ENCODE measurements at places on chromosomes 13 and 19.

GRCh38 chr13:29481603-29482002, 113.9 kb downstream of the SLC7A1 start:
- no peak for DNase-seq

GRCh38 chr13:24151864-24152263, 8.7 kb upstream of the SPATA13 start:
- DNase-seq, result no peak

DNA sequence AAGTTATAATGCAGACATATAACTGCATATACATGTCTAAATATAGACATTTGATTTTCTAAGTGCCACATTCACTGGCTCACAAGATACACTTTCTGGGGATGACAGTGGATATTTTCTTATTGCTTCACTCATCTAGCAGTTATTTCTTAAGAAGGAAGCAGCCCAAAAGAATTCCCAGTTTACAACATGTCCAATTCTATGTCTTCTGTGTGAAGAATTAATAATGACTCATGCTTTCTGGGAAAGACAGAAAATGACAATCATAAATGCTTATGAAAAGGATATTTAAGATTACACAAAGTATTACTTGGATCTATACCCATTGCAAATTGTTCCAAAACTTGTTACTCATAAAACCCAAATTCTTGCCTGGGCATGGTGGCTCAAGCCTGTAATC, 543.4 kb downstream of the SUCLA2 start:
- no peak for DNase-seq

- DNase-seq, result no peak
These were observed 8.0 kb downstream of the ATP4A start for GRCh38 chr19:35555301-35556005.

DNA sequence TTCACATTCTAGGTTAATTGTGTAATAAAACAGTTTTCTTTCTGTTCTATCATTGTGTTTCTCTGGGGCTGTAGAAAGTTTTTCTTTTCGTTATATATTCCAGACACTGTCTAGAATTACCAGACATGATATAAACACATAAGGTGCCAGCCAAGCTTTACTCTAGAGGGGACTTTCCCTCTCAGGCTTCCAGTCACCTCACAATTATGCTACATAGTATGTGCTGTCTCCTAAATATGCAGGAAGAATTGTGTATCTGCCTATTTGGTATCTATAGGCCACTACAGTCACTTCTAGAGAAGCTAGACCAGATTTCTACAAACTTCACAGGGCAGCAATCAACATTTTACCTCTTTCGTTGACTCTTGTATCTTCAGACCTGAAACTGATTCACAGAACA, 14.6 kb downstream of the ZNF257 start:
- DNase-seq, result no peak

GRCh38 chr19:33752945-33753344, 43.7 kb upstream of the KCTD15 start:
- no peak for DNase-seq

GRCh38 chr19:3521104-3521445, 15.0 kb downstream of the FZR1 start:
- DNase-seq, result no peak

DNA sequence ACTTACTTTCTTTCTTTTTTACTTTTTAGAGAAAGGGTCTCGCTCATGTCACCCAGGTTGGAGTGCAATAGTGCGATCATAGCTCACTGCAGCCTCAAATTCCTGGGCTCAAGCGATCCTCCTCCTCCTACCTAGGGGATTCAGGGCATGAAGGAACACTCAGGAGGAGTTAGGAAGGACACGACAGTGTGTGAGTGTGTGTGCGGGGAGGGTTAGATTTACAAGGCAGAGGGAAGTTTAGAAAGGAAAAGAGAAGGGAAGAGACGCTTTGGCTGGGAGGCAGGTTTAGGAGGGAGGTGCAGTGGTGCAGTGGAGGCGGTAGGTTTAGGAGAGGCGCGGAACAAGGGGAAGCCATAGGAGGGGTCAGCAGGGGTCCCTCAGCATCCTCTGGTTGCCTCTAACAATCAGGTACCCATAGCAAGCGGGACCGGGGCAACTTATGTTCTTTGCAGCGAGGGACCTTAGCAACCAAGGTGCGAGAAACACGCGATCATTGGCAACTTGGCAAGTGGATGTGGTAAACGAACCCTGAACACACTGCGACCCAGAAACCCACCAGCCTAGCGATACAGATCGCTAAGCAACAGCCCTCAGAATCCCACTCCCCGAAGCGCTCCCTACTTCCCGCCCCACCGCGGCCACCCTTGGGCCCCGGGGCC, 501 bp downstream of the SIRT2 start:
- peak; percentile 11 for DNase-seq

GRCh38 chr19:13909430-13909829, 3.4 kb downstream of the CC2D1A start:
- DNase-seq, result no peak

DNA sequence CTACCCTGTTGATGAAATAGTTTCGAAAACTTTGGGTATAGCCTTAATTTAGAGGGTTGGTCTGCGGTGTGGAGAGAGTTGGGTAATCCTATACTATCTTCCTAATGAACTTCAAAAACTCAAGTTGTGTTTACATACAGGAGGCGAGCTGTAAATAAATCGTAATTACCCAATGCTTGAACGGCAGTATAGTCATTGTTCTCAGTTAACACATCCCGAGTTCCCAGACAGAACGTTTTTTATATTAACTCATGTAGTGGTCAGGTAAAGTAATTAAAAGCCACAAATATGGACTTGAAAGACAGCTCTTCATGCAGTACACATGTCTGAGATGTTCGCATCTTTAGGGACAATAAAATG, 1.5 kb downstream of the PDS5B start:
- DNase-seq, result no peak

- no peak for DNase-seq
These were observed 50.5 kb downstream of the SOX1 start for GRCh38 chr13:112117258-112117954.

DNA sequence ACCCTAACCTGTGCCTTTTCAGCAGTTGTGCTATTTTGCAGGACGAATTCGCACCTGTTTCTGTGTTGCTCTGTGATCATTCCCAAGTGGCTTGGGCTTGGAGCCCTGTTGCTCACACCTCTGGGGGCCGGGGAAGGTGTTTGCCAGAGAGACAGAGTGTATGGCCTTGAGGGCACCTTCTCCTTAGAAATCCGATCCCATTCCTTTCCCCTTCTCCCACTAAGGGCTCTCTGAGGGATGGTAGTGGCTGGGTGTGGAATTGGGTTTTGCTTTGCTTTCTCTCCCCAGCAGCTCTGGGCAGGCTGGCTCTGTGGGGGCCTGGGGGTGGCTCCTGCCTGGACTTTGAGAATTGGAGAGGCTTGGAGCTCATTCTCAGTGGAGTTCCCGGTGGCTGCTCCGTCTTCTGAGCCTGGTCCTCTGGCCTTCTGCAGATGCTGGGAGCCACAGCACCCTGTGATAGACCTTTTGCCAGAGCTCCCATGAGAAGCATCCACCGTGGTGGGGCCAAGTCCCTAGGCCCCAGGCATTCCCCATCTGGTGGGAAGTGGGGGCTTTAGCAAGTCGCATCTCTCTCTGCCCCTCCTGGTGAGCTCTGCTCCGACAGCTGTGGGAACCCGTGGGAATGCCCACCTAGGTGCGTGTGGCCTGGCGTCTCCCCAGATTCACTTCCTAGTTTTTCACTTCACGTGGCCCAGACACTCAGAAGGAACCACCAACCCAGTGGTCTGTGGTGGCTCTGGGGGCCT, 26.1 kb downstream of the ATP11A start:
- DNase-seq, result no peak

DNA sequence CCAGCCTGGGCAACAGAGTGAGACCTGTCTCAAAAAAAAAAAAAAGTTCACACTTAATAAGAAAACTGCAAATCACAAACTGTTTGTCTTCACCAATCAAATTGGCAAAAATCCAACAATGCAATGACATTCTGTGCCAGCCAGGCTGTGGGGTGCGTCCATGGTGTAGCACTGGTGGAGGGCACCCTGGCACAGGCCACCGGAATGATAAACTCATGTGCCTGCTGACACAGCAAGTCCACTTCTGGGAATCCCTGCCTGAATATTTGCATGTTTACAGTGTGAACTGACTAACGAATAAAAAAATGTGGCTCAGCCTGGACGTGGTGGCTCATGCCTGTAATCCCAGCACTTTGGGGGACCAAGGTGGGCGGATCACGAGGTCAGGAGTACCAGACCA, 1.6 kb upstream of the LRRC25 start:
- DNase-seq, result no peak

DNA sequence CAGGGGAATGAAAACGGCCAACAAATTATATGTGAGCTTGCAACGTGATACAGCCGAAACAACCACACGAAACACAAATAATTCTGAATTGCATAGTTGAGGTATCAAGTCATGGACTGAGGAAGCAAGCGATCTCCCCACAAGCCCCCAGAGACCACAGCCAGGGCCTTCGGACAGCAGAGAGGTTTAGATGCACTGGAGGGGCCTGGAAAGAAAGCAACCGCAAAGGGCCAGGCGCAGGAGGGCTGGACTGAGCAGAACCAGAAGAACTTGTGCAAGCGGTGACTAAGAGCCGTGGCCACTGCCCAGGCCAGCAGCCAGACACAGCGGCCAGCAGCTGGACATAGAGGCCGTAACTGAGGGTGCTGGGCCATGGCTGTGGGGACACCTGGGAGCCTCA, 131.4 kb downstream of the TNFRSF19 start:
- DNase-seq, result no peak

DNA sequence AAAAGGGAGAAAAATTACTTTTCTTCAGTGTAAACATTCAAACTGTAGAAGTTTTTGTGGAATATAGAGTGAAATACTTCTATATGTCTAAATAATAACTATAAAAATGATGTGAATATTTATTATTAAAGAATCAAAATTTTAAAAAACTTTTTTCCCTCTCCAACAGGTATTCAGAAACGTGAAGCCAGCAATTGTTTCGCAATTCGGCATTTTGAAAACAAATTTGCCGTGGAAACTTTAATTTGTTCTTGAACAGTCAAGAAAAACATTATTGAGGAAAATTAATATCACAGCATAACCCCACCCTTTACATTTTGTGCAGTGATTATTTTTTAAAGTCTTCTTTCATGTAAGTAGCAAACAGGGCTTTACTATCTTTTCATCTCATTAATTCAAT, 28.0 kb downstream of the ITM2B start:
- no peak for DNase-seq

DNA sequence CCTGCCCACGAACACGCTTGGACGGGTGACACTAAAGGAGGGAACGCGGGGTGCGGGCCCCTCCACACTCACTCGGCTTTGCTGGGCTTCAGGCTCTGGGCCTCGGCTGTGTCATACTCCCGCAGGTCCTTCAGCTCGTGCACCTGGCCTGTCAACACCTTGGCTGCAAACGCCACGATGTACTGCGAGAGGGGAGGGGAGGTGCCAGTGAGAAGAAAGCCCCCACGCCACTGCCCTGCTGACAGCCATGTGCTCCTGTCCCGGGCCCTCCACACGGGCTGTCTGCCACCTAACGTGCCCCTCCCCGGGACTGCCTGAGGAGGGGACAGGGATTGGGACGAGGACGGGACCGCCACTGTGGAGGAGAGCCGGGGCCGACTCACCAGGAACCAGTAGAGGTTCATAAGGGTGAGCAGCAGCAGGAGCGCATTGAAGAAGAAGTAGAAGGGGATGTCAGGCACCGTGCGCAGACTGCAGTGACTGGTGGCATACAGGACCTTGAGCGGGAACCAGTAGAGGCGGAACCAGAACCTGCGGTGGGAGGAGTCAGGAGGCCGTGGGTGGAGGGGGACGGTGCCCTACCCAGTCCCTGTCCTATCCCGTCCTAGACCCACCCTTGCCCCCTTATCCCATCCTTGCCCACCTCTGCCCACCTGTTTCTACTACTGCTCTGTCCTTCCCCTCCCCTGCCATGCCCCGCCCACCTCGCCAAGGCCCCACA, 16.9 kb downstream of the CERS1 start:
- DNase-seq, result no peak

- DNase-seq, result no peak
These were observed 2641.8 kb upstream of the PCDH20 start for GRCh38 chr13:64057372-64058020.

DNA sequence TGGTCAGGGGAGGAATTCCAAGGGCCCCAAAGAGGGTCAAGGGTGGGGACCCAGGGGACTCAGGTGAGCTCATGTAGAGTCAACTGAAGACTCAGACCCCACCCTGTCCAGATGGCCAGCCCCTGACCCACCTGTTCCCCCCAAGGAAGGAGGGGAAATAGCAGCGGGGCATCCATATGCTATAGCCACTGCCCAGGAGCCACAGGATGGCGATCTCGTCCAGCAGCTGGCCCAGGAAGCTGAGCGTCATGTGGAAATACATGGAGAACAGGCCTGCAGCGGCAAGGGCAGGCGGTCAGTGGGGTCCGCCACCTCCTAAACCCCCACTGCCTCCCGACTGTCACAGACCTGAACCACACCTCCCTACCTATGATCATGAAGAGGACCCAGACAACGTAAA, 21.4 kb downstream of the ACER1 start:
- no peak for DNase-seq

GRCh38 chr19:45638930-45639729, at the start of gene EML2:
Gene EML2, minus strand, starts transcription at chr19:45639397. Its CDS starts 21 bp downstream, at chr19:45639376.
- peak; percentile 55 for DNase-seq

DNA sequence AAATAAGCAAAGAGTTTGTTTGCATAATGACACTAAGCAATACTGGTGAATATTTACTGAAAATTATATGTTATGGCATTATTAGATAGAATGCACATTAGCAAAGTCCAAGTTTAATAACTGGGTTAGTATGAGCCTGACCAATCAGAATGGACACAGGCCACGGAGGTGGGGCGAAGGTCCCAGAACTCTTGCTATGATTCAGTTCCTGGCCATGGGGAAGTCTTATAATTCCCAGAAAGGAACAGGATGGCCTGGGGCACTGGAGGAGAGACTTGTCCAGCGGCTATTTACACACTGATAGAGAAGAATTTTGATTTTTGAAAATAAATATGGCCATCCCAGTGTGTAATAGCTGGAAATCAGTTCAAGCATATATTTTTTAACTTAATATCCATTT, 372.0 kb downstream of the EFNB2 start:
- DNase-seq, result no peak

GRCh38 chr13:31733066-31733465, 6.3 kb upstream of the RXFP2 start:
- no peak for DNase-seq

GRCh38 chr19:18023622-18024251, 15.8 kb downstream of the ARRDC2 start:
- DNase-seq, result peak; percentile 65

GRCh38 chr19:35360880-35361420, 2.7 kb downstream of the FFAR3 start:
- no peak for DNase-seq

Measured in activated CD4-positive, alpha-beta T cell treated with anti-CD3 and anti-CD28 coated beads for 4 hours (primary cell).